Activated naive CD4-positive, alpha-beta T cell treated with Interleukin-2 at 50 U/mL for 16 hours (primary cell): ENCODE measurements at places on chromosomes 12 and 14.
A peak's percentile ranks its signal among the peaks of the same experiment; 100 is the strongest.

- DNase-seq: no peak
Observed at GRCh38 chr12:125685915-125686314, 620.7 kb downstream of the AACS start.

- no peak for DNase-seq
Observed at GRCh38 chr12:14656846-14657245, 39.6 kb downstream of the GUCY2C start.

GRCh38 chr12:104704224-104704779 is 247.6 kb downstream of the CHST11 start:
- DNase-seq: no peak

DNA sequence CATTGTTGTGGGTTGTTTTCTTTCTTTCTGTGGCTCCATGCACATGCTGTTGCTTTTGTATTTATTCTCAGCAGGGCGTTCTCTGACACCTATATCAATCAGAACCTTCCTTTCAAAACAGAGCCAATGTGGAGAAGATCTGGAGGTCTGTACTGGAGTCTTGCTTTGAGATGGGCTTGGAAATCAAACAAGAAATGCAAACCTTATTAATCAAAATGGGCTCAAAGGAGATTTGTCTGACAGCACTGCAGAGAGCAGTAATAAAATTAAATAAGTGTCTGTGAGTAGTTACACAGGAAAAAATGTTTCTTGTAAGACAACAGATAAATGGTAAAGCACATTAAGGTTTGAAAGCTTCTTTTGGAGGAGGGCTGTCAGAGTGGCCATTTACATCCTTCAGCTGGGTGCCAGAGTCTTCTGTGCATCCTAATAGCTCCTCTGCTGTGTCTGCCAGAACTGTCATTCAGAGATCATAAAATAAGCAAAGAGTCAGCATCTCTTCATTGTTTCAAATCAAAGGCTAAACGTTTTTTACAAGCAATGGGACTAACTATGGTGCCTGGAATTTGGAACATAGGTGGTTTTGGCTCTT is 414.3 kb downstream of the NAV3 start:
- DNase-seq: no peak

- peak; percentile 77 for DNase-seq
Observed at GRCh38 chr14:93994919-93995682, 2.0 kb upstream of the CCDC197 start.

- no peak for DNase-seq
Observed at GRCh38 chr12:108175310-108175709, 46.2 kb downstream of the WSCD2 start.

GRCh38 chr14:33469898-33470297 is 481.0 kb downstream of the EGLN3 start:
- DNase-seq: no peak

DNA sequence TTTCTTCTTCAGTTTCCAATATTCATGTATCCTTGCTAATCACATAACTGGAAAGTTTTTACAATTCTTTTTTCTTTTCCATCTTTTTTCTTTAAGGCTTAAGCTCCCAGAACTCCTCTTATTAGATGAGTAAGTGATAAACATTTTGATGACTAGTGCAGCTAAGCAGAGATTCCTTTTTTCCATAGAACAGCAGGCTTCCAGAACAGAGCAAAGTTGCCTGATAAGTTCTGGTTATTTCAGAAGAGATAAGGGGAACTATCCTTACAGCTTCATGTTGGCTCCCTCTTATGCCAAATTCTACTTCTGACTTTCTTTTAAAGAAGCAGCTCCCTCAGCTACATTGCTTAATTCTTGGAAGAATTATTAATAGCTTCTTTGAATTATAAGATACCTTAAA is 194.7 kb upstream of the FAR2 start:
- no peak for DNase-seq

GRCh38 chr14:73755434-73756014 is 41.3 kb upstream of the PNMA1 start:
- DNase-seq: peak; percentile 34

DNA sequence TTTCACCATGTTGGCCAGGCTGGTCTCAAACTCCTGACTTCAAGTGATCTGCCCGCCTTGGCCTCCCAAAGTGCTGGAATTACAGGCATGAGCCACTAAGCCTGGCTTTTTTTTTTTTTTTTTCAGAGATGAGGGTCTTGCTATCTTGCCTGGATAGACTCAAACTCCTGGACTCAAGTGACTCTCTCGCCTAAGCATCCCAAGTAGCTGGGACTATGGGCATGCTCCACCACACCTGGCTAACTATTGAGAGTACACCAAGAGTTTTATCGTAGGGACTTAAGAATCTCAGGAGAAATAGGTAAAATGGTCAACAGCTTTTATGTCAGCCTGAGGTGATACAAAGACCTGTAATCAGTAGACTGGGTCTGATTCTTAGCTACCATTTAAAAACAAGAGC is 31.2 kb upstream of the SIX1 start:
- no peak for DNase-seq

GRCh38 chr14:81222691-81223090 is 1.9 kb upstream of the GTF2A1 start:
- DNase-seq: no peak

- DNase-seq: no peak
Observed at GRCh38 chr14:21258889-21259787, 10.1 kb downstream of the HNRNPC start.

- no peak for DNase-seq
Observed at GRCh38 chr12:113204804-113205203, 16.5 kb upstream of the TPCN1 start.

GRCh38 chr14:92770484-92770883 is 22.1 kb upstream of the LGMN start:
- DNase-seq: no peak

- no peak for DNase-seq
Observed at GRCh38 chr12:13084898-13085640, 18.4 kb downstream of the GSG1 start.

GRCh38 chr12:19048943-19049342 is 80.6 kb upstream of the PLEKHA5 start:
- DNase-seq: no peak

GRCh38 chr12:75419841-75420240 is 29.0 kb downstream of the GLIPR1L2 start:
- no peak for DNase-seq

- no peak for DNase-seq
Observed at GRCh38 chr12:104006929-104007328, 41.3 kb downstream of the TDG start.

DNA sequence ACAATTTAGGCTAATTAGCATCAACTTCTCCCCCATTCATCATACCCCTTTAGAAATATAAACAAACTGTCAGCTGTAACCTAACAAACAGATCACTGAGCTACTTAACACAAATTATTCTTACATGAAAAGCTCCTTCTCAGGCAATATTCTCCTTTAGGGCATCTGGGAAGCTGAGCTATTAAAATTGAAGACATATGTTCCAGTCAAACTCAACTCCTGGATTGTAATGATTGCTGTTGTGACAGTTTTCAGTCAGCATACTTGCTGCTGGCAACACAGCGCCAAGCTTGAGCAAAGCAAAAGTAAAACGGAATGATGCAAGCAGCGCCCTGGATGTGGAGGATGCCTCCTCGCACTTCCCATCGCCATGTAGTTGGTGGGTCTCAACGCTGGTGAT is 82.4 kb downstream of the SLC25A21 start:
- no peak for DNase-seq

- no peak for DNase-seq
Observed at GRCh38 chr14:60175255-60175902, 10.2 kb upstream of the DHRS7 start.

DNA sequence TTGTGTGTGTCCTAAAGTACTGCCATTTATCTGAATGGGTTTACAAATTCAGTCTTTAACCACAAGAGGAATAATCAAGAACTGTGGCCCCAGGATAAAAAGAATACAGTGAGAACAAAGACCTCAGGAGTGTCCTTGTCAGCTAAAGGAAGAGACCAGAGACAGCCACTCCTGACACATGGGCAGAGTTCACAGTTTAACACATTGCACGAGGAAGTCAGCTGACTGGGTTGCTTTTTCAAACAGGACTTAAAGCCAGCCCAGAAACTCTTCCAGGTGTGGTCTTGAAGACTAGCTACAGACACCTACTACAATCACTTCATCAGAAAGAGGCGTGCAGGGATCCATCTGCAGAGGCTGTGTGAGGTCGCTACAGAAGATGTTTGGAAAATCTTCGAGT is 42.8 kb downstream of the GNS start:
- no peak for DNase-seq

DNA sequence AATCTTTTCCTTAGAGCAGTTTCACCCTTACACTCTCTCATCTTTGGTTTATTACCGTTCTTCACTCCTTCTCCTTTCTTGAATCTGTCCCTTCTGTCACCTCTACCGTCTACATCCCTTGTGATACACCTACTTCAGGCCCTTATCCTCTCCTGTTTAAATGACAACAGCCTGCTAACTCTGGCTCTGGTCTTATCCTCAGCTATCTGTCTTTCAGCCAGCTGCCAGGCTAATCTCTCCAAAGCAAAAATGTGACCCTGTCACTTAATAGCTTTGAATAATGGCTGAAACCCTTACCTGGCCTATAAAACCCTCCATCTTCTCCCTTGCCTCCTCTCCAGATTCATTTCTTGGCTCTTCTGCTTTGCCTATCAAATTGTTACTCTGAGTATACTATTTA is 32.3 kb downstream of the BEST3 start:
- DNase-seq: no peak

GRCh38 chr14:34920339-34920738 is 45.2 kb upstream of the BAZ1A start:
- DNase-seq: no peak

GRCh38 chr12:77124767-77125166 is 59.4 kb upstream of the E2F7 start:
- DNase-seq: no peak

DNA sequence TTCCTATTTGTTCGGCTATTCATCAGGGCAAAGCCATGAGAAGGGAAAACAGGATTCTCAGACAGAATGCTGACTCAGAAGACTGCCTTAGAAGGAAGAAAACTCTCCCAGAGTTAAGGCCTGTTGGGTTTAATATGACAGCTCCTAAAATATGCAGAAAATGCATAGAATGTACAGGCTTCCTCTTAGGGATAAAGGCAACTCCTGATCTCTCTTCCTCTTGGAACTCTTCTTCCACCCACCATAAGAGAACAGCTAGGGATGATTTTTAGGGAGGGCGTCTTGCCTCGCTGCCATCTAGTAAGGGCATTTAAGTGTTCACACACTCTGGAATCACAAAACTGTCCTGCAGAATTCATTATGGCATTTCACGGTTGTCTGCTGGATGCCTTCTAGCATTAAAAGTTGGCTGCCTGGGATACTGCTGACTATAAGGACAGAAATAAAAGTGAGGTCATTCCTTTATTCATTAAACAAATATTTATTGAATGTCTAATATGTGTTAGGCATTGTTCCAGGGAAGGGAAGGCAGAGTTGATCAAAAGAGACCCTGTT is 73.7 kb downstream of the DCAF5 start:
- no peak for DNase-seq

GRCh38 chr12:125065919-125066570 is 810 bp downstream of the AACS start:
- DNase-seq: no peak

DNA sequence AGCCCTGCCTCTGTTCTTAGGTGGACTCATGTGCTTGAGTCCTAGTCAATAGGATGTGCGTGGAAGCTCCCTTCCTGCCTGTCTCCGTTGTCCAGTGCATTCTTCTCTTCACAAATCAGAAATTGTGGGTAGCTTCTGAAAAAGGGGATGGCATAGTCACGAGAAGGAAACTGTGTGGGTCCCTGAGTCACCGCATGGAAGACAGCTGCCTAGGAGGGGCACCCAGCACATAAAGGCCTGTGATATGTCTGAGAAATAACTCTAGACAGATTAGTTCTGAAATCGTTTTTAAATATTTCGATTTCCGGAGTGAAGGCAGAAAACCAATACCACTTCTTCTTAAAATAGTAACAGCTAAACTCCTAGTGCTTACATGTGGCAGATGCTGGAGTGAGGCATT is 974.4 kb downstream of the BCL11B start:
- DNase-seq: no peak

DNA sequence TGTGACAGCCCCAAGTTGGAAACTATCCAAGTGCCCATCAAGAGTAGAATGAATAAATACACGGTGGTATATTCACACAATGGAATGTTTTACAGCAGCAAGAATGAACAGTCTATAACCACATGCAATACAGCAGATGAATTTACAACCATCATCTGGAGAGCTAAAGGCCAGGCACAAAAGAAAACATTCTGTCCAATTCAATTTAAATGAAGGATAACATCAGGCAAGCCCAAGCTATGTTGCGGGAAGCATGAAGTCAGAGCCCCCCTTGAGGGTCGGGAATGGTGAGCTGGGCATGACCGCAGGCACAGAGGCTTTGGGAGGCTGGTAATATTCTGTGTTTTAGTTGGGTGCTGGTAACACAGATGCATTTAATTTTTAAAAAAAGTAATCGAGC is 76.0 kb downstream of the SYNE3 start:
- no peak for DNase-seq

GRCh38 chr12:104634852-104635251 is 178.1 kb downstream of the CHST11 start:
- no peak for DNase-seq

DNA sequence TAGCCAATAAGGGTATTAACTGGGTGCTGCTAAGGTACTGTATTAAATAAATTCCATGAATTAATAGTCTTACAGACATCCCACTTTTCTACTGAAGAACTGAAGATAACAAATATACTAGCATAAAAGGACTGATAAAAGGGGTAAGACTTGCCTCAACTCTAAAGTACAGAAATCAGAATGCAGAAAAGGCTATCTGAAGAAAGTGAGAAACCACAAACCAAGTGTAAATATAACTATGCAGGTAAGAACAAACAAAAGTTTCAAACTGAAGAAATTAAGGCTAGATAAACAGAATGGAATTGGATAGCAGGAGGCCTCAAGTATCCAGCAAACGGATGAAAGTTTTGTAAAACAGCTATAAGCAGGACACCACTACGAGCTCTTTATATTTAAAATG is 29.5 kb downstream of the YAF2 start:
- no peak for DNase-seq

DNA sequence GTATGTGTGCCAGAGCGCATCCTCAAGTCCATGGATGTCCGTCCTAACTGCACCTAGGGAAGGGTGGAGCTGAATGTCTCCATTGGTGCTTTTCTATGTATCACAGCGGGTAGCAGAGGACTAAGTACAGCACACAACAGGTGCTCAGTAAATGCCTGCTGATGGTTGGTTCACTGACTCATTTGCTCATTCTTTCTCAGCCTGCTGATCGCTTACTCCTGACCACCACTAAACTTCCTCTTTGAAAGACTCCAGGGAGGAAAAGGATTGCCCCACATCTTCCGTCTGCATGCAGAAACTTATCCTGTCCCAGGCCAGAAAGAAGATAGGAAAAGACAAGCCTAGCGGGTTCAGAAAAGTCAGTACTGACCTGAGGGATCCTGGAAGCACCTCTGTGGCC is 66.3 kb downstream of the B4GALNT3 start:
- no peak for DNase-seq
